ENCODE measurements at places on chromosomes 13 and 19.

- DNase-seq, result no peak
These were observed 32.4 kb downstream of the DHRS12 start for GRCh38 chr13:51771418-51772104.

- no peak for DNase-seq
These were observed 49.6 kb upstream of the ARGLU1 start for GRCh38 chr13:106617561-106617960.

DNA sequence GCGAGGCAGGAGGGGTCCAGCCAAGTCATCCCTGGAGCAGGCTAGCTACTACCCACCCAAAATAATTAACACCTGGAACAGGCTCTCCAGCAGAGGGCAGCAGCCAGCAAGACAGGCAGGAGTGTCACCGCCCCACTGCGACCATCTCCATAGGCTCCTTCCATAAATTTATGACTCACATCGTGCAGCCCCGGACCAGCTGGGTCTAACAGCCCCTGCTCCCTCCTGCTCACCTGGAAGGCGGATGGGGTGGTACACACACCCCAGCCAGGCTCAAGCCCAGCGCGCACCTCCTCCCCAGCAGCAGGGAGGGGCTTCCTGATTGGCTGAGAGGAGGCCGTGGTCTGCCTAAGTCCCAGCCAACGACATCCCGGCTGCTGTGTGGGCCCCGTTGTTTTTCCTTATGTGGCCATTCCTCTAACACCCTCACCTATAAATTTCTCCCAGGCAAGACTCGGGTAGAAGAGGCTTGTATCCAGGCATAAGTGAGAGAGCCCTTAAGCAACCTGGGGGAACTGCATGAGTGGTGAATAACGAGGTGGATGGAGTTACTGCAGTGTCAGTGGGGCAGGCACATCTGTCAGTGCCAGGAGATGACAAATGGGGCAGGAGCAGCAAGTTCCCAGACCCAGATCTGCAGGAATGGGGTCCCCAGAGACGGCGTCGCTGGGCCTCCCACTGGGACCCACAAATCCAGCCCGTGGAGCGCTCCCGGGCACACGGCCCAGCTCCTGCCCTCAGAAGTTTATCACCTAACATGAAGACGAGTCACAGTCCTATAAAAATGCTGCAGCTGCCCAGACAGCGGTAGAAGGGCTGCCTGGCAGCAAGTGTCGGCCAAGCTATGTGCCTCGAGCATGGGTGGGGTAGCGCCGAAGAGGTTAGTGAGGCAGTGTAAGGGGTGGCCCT lies 43.1 kb downstream of the CEBPG start:
- peak; percentile 33 for DNase-seq

DNA sequence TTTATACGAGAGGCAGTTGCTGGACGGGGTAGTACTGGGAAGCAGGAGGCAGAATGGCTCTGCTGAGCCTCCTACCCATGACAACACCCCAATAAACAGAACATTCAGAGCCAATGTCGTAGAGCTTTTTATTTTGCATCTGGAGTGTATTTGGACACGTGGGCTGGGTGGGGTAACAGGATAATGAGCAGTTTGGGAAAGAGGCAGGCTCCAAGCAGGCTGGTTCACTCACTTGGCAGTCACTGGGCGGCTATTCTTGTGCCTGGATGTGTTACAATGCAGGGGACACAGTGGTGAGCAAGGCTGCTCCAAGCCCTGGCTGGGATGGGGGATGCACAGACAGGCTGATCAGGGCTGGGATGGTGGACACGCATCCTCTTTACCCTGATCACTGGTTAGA lies 9.5 kb downstream of the ACTMAP start:
- DNase-seq, result peak; percentile 68

DNA sequence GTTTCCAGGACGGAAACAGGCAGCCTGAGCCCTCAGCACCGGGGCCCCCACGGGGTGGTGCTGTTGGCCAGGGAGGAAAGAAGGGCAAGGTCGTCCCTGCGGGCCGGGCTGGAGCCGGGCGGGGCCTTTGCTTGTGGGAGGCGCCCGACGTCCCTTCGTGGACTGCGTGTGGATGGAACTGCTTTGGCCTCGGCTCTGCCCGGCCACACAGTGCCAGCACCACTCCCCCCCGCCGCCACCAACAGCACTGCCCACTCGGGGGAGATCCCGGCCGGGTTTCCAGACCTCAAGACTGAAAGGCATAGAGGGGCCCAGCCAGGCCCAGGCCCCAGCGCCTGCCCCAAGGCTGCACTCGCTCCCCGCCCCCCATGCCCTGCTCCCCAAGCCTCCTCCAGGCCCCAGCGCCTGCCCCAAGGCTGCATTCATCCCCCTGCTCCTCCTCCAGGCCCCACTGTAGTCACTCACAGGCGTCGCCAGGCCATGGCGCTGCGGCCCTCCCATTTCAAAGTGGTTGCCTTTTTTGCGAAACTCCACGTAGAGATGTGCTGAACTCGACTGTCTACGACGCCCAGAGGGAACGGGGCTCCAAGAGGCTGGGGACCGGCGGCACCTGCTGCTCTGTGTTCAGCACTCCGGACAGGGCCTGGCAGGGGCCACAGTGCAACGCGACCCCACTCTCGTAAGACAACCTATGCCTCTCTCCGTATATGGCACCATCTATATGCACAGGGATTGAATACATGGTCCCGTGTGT lies 22.5 kb downstream of the C13orf46 start:
- peak; percentile 63 for DNase-seq

DNA sequence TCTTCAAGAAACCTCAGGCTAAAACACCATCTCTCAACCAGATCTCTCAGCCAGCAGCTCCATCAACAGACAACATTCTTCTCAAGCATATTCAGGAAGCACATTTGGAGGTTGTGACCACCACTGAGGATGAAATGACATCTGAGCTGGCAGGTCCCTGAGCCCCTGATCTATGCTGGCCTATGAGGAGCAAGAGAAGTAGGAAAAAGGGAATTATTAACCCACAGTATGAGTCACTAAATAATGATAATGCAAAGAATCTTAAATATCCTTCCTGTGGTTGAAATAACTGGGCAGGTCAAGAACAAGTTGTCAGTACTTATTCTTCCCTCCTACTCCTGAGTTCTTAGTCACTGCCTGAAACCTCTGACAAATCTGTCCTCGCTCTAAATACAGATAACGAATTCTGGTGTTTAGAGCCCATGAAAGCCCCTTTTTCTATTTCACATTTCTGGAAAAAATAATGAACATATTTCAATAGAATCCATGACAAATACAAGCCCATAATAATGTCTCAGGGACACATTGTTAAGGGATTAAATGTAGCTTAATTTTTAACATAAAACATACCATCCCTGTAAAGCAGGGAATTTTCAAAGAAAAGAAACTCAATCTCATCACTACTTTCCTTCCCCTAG lies 225.8 kb upstream of the IRS2 start:
- DNase-seq, result peak; percentile 87

DNA sequence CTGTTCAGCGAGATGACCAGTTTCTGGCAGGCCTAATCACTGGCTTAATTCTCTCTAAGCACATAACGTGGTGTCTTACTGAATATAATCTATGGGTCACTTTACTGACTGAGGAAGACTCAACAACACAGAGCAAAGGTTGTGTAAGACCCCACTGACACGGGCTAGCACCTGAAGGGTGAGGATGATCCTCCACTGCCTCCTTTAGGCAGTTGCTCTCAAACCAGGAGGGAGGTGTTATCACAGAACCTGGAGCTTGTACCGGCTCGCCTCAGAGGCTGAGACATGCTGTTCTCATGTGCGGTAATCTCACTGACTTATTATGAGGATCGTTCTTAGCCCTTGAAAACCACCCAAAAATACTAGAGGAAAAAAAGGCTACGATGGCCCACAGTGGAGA lies 28.3 kb downstream of the RCBTB2 start:
- DNase-seq, result no peak

- no peak for DNase-seq
These were observed 417.3 kb downstream of the DIAPH3 start for GRCh38 chr13:59746291-59746962.

DNA sequence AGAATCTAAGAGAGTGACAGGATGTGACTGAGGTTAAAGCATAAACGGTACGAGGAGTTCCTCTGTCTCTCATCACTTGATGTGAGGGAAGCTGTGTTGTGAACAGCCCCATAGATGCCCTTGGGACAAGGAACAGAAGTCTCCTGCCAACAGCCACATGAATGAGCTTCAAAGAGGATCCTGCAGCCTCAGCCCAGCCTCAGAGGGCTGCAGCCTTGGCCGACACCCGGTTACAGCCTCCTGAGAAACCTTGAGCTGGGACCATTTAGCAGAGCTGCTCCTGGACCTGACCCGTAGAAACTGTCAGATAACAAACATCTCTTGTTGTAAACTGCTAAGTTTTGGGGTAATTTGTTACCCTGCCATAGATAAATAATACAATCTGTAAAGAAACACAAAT lies 54.2 kb downstream of the CCNE1 start:
- no peak for DNase-seq

- no peak for DNase-seq
These were observed 921 bp upstream of the POLD1 start for GRCh38 chr19:50383001-50383851.

GRCh38 chr13:92823059-92823458 lies 403.5 kb upstream of the GPC6 start:
- no peak for DNase-seq
